ENCODE measurements at places on chromosomes 13 and 19.
A peak's percentile ranks its signal among the peaks of the same experiment; 100 is the strongest.

- DNase-seq, result no peak
These were observed 34.1 kb upstream of the GAS6 start for GRCh38 chr13:113897966-113898365.

DNA sequence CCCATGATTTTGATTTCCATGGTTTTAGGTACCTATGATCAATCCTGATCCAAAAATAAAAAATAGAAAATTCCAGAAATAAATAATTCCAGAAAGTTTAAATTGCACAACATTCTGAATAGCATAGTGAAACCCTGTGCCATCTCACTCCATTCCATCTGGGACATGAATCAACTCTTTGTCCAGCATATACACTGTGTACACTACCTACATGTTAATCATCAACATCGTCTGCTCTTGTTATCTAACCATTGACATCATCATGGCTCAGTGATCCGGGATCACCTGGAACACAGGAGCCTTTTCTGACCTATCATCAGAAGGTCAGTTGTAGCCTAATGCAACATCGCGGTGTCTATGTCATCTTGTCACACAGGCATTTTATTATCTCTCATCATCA is 75.6 kb downstream of the MYO16 start:
- DNase-seq, result no peak

GRCh38 chr13:26219726-26220125 is 2.4 kb downstream of the RNF6 start:
- DNase-seq, result no peak

GRCh38 chr19:49817964-49818648 is at the start of gene MED25:
Gene MED25, plus strand, starts transcription at chr19:49818289. Its CDS starts 53 bp downstream, at chr19:49818342.
- peak; percentile 91 for DNase-seq

DNA sequence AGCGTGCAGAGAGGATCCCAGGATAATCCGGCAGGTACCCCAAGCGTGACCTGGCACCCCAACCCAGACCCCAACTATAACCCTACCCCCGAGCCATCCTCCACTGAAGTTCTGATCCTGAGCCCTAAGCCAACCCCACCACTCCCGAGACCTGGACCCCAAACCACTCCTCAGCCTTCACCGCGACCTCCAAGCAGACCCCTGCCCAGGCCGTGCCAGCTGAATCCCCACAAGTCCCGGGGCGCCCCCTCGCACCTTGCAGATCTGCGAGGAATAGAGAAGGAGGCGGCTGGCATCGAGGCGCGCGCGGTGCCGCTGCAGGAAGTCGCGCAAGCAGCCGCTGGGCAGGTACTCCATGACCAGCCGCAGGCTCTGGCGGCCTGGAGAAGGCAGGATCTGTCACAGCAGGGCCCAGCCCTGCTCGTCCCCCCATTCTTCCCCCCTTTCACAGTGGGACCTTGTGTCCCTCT is 10.1 kb upstream of the INSL3 start:
- DNase-seq, result no peak

- DNase-seq, result no peak
These were observed 114.8 kb upstream of the MIR17HG start for GRCh38 chr13:91232716-91233115.

DNA sequence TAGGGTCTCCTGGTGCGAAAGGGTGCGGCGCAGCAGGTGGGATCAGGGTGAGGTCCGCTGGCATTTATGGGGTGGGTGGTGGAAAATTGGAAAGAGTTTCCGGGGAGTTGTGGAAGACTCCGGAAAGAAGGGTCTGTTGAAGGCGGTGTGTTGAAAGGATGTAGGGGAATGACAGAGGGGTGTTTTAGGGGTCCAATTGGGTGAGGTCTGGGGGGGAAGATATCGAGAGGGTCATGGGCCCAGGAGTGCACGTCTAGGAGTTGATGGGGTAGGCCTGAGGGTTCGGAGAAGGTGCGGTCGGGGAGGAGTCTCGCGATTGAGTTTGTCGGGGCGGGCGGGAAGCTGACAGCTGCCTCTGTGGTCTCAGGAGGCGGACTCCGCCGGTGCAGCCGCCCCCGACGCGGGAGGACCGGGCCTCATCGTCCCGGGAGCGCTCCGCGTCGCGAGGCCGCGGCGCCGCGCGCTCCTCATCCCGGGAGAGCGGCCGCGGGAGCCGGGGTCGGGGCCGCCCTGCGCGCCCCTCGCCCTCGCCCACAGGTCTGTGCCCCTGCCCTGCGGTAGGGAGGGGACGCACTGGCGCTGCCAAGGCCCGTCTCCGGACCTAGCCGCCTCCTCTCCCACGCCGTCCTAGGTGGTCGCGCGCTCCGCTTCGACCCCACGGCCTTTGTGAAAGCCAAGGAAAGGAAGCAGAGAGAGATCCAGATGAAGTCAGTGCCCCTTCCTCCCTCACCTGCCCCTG is 7.0 kb downstream of the PGLYRP1 start:
- no peak for DNase-seq

DNA sequence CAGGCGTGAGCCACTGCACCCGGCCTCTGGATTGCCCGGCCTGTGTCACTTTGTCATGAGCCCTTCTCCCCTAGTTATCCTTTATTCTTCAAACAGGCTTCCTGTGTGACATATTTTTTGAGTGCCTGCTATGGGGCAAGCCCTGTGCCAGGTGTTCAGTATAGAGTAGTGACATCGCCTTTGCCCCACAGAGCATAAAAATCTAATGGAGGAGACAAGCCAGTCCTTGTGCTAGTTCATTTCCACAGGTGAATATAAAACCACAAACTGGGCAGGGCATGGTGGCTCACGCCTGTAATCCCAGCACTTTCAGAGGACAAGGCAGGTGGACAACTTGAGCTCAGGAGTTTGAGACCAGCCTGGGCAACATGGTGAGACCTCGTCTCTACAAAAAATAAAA is 43.2 kb downstream of the BBC3 start:
- no peak for DNase-seq

GRCh38 chr19:51317968-51318367 is 6.5 kb downstream of the IGLON5 start:
- DNase-seq, result no peak

- no peak for DNase-seq
These were observed 6.5 kb downstream of the SOX1 start for GRCh38 chr13:112073245-112074138.

DNA sequence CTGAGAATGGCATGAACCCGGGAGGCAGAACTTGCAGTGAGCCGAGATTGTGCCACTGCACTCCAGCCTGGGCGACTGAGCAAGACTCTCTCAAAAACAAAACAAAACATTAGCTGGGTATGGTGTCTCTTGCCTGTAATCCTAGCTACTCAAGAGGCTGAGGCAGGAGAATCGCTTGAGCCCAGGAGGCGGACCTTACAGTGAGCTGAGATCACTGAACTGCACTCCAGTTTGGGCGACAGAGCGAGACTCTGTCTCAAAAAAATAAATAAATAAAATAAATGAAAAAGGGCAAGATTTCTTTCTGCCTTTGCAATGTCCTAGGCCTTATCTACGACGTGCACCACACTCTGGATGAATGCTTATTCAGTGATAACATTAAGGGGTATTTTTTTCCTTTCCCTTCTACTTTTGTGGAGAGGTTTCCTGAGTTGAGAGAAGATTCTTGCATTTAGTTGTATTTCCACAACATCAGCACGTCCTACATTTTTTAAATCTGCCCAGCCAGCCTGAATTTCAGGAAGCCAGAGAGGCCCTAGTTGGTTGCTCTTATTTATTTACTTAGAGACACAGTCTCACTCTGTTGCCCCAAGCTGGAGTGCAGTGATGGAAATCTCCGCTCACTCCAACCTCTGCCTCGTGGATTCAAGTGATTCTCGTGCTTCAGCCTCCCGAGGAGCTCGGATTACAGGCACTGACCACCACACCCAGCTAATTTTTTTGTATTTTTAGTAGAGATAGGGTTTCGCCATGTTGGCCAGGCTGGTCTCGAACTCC is 26.1 kb upstream of the OR1M1 start:
- DNase-seq, result no peak

- no peak for DNase-seq
These were observed 56.2 kb downstream of the DHRS12 start for GRCh38 chr13:51747438-51748434.

GRCh38 chr19:10189616-10190015 is 5.1 kb downstream of the DNMT1 start:
- DNase-seq, result no peak

- DNase-seq, result no peak
These were observed 12.0 kb downstream of the B3GNT3 start for GRCh38 chr19:17806945-17807344.

DNA sequence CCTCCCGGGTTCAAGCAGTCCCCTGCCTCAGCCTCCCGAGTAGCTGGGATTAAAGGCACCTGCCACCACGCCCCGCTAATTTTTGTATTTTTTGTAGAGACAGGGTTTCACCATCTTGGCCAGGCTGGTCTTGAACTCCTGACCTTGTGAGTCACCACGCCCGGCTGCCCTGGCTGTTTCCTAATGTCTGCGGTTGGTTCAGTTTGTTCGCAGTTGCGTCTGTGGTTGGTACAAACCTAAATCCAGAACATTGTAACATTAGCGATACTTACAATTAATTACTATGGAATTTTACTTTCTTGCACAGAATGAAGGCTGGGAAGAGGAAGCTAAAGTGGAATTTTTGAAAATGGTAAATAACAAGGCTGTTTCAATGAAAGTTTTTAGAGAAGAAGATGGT is 38.1 kb downstream of the RNF17 start:
- DNase-seq, result no peak

GRCh38 chr13:45109102-45109720 is 11.1 kb upstream of the GTF2F2 start:
- no peak for DNase-seq

- DNase-seq, result no peak
These were observed at the start of gene LRRC8E for GRCh38 chr19:7888145-7888825. Gene LRRC8E, plus strand, starts transcription at chr19:7888510. Its CDS starts 7,094 bp downstream, at chr19:7895604.

- no peak for DNase-seq
These were observed 2.2 kb downstream of the FLT1 start for GRCh38 chr13:28492569-28493367.

DNA sequence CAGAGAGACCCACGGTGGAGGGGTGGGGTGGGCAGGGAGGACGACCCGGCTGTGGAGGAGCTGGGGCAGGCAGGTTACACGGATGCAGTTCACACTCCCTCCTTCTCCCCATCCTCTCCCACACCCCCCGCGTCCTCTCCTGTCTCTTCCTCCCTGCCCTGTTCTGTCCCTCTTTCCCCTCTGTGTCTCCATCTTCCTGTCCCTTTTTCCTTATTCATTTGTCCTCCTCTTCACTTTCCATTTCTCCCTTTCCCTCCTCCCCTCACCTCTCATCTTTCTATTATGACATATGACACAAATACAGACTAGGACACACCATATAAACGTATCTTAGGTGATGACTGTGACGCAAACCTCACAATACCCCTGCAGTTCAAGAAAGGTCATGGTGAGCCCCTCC is 96.6 kb downstream of the SCGB2B2 start:
- DNase-seq, result no peak

- no peak for DNase-seq
These were observed 7.7 kb downstream of the IRGC start for GRCh38 chr19:43723588-43723987.

GRCh38 chr19:52778811-52779210 is 7.8 kb downstream of the ZNF600 start:
- no peak for DNase-seq

GRCh38 chr13:98505217-98505616 is 71.7 kb downstream of the STK24 start:
- DNase-seq, result no peak

GRCh38 chr19:37467608-37468090 is 405 bp upstream of the ZNF569 start:
- no peak for DNase-seq

DNA sequence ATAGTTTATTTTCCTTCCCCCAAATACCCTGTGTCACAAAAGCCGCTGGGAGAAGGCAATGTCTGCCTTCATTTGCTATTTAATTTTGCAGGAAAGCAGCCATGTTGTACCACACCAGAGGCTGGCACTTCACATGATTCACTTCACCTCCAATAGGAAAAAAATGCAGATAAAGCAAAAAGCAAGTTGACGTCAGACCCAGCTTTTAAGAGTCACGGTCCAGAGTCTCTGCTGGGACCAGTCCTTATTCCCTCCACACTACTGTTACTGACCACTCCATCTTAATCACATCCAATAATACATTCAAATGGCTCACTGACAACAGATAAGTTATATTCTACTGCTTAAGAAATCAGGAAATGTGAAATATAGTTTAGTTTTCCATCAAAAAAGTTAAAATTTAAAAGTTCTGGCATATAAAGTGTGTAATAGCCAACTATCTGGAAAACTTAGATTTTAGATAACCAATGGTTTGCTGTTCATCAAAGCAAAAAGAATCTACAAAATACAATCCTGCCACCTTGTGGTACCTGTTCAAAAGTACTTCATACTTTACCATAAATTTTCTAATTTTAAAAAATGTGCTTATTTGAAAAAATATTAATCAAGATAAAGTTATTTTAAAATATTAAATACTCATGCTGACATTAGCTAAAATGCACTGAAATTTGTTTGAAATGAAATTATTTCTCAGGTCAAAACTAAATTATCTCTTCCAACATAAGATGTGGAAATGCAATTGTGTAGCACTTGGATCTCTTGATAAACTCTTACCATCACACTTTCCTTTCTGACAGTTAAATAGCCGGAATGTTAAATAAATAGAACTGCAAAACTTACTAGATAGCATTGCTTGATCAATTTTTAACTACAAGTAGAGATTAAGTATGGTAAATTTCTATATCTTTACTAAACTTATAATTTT is 97.3 kb downstream of the SERP2 start:
- DNase-seq, result peak; percentile 17

DNA sequence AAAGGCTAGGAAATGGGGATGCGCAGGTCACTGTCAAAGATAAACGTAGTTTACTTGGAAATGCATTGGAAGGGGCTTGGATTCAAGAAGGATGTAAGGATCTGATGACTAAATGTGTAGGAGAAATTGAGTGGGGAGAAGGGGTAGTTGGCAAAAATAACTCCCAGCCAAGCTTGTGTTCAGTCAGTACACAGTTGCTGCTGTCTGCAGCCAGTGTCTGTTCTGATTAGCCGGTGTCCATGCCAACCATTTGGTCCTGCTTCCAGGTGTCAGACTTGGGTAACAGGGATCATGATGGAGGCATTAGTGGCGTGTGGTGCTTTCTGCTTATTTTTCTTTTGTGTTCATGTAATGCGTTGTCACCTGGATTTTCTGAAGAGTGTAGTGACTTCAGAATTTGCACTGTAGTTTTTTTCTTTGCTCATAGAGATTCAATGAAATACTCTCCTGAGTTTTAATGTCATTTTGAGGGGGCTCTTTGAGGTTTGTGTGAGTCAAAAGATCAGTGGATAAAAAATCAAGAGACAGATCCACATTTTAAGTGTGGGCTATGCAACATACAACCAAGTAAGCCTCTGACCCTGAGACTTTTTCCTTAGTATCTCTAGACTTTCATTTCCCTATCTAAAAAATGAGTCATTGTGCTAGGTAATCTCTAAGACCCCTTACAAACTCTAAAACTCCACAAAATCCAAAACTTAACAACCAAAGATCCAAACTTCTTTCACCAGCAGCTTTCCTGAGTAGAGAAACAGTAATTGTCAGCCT is 103.9 kb downstream of the WDFY2 start:
- DNase-seq, result no peak

DNA sequence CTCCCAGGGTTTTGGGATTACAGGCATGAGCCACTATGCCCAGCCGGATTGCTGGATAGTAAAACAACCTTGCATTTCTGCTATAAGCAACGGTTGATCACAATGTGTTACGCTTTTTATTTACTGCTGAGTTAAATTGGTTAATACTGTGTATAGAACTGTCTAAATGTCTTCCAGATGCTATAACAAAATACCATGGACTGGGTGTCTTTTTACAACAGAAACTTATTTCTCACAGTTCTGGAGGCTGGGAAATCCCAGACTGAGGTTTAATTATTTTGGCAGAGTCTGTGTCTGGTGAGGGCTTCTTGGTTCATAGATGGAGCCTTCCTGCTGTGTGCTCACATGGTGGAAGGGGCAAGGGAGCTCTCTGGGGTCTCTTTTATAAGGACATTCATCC is 65.5 kb downstream of the ING1 start:
- DNase-seq, result no peak

- DNase-seq, result no peak
These were observed 36.9 kb downstream of the ELL start for GRCh38 chr19:18484992-18485391.

All from RPMI8226 (cell line).